ENCODE measurements at places on chromosomes 6 and 20. TPM values are rescaled to one million over a fixed set of nuclear protein-coding genes. Genes with fewer than 3 reads are reported as not detected.

FERMT1 gene
- 0.75 TPM for total RNA-seq

HUS1B gene
- total RNA-seq: not detected

LTB gene
- total RNA-seq: not detected

LGSN gene
- not detected for total RNA-seq

SPO11 gene
- total RNA-seq: not detected

PSORS1C2 gene
- 5.2 TPM for total RNA-seq

TMC2 gene
- total RNA-seq: not detected

OPRM1 gene
- total RNA-seq: not detected

C6orf163 gene
- total RNA-seq: not detected

- no peak for DNase-seq
Observed at GRCh38 chr6:6505111-6505510, 83.4 kb upstream of the LY86 start.

DNA sequence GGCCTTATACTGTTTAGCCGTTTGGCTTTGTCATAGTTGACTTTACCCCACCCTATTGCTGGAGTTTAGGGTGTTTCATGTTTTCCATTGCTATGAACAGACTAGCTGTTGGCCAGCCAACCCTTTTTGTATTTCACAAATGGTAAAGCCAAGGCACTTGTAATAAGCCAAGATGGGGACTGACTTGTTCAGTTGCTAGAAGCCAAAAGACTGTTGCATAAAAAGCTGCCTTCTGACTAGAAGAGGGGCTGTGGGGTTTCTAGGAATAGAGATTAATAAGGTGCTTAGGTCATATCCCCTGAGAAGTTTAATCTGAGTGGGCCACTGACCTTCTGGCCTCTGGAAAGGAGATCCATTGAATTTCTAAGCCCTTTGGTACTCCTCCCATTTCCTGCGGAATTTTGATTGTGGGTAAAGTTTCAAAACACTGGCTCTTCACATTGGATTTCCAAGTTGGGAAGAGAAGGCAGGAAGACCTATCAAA, 211.1 kb downstream of the PLCB4 start:
- no peak for DNase-seq

DNA sequence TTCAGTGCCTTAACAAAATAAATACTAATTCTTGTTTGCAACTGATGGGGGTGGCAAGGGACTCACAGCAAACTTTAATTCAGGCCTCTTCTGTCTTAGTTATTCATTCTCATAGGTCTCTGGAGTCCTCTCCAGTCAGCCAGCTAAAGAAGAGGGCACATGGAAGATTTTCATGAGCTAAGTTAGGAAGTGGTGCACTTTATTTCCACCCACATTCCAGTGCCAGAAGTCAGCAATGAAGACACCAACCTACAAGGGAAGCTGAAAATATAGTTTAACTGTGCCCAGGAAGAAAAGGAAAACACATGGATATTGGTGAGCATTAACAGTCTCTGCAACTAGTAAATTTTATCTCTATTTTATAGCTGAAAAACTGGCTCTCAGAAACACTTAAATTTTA, 16.7 kb upstream of the IRAK1BP1 start:
- DNase-seq: no peak

GRCh38 chr6:105795913-105796517, 290.1 kb upstream of the PRDM1 start:
- DNase-seq: no peak

DNA sequence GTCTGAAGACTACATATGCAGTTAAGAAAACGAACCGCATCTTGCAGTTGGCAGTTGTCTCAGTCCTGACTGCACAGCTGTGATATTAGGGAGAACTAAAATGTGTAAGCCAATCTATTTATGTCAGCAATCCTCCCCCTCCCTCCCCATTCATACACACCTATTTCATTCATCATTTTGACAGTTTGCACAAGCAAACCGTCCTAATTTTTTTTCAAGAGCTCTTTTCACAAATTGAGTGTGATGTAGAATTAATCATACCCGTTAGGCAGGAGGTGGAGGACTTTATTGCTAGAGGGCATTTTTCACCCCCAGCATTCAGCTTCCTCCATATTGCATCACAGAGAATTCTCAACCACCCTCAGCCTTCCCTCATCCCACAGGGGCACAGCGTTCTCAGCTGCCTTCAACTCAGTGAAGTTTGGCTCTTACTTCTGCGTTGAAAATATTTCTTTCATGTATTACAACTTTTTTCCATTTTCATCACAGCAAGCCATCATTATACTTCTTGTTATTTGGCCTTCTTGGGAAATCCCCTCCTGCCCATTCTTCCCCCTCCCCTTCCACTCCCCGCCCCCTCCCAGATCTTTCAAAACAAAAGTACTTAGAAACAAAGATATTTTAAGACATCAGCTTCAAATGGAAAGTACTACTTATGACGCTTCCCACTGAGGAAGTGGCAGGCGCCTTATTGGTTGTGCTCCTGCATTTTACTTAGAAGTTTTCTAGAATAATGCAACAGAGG, 37.5 kb downstream of the NOX3 start:
- peak; percentile 76 for DNase-seq

DNA sequence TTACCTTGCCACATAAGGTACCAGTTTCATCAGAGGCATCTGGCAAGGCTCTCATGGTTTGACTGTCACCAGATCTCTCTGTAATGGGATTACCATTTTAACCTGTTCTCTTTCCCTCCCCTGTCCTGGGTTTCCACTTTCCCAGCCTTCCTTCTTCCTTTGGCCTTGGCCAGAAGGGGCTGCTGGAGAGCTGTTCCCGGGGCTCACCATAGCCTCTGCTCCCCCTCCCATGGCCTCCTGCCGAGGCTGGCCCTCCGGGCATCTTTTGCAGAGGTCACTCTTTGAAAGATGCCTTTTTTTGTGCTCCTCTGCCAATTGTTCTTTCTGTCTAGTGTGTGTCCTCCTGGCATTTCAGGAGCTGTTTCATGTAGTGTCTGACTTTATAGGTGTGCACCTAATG, 100.7 kb upstream of the SCP2D1 start:
- no peak for DNase-seq

GRCh38 chr20:59616306-59616705, 12.0 kb downstream of the PHACTR3 start:
- no peak for DNase-seq

DNA sequence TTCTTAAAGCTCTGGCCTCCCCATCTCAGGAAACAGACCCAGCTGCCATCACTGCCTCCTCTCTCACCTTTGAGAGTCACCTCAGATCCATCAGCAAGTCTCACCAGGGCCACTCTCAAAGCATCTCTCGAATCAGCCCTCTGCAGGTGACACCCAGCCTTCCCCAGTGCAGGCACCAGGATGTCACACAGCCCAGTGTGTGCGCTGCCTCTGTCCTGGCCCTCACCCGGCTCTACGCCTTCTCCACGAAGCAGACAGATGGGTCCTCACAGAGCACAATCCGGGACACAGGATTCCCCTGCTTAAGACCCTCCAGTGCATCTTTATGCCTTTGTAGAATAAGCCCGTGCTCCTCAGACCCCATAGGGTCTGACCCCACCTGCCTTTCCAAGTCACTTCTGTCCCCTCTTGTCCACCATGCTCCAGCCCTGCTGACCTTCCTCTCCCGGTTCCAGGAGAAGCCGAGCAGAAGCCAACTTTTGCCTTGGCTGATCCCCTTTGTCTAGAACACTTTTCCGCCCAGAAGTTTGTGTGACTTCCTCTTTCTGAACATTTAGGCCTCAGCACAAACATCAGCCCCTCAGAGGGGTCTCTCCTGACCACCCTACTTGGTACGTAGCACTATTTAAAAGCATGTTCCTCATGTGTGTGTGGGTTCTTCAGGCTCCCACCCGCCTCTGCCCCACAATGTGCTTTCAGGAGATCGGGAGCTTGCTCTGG, 60.2 kb downstream of the PSMG4 start:
- DNase-seq: no peak

DNA sequence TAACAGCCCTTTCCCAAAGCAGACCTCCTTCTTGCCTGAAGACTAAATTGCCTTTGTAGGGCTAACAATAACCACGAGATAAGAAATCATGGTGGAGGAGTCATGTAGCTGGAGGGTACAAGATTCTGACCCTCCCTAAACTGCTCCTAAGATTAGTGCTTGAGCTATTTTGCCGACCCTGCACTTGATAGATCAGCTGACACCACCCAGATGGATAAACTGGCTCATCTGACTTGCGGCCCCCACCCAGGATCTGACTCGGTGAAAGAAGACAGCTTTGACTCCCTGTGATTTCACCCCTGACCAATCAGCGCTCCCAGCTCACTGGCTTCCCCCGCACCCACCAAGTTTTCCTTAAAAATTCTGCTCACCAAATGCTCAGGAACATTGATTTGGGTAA, 57.6 kb upstream of the UNC93A start:
- no peak for DNase-seq

- no peak for DNase-seq
Observed at GRCh38 chr6:16836144-16836981, 75.1 kb upstream of the ATXN1 start.

- DNase-seq: no peak
Observed at GRCh38 chr20:341682-342081, 5.2 kb upstream of the NRSN2 start.

- no peak for DNase-seq
Observed at GRCh38 chr20:45867136-45867818, 9.9 kb downstream of the ZSWIM3 start.

DNA sequence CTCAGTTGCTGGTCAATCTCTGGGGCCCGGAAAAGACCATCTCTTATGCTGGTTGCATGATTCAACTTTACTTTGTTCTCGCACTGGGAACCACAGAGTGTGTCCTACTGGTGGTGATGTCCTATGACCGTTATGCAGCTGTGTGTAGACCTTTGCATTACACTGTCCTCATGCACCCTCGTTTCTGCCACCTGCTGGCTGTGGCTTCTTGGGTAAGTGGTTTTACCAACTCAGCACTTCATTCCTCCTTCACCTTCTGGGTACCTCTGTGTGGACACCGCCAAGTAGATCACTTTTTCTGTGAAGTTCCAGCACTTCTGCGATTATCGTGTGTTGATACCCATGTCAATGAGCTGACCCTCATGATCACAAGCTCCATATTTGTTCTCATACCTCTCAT, 4.3 kb downstream of the OR2J3 start:
- DNase-seq: no peak

DNA sequence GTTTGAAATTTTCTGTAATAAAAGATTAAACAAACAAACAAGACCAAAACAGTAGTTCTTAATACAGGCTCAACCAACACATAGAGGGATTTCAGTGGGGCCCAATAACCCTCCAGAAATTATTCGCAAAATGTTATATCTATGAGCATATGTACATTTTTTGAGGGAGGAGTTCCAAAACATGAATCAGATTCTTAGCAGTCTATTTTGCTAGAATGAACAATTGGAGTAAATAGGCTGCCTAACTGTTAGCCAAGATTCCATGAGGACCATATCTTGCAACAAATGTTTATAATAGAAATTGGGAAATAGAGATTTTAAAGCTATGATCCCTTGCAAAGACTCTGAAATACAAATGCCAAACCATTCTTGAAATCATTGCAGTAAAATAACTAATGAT, 186.3 kb downstream of the AKAP7 start:
- DNase-seq: no peak

GRCh38 chr6:105318660-105319059, 84.2 kb downstream of the PREP start:
- DNase-seq: no peak

GRCh38 chr6:107965746-107966145, 7.7 kb upstream of the SEC63 start:
- DNase-seq: no peak

DNA sequence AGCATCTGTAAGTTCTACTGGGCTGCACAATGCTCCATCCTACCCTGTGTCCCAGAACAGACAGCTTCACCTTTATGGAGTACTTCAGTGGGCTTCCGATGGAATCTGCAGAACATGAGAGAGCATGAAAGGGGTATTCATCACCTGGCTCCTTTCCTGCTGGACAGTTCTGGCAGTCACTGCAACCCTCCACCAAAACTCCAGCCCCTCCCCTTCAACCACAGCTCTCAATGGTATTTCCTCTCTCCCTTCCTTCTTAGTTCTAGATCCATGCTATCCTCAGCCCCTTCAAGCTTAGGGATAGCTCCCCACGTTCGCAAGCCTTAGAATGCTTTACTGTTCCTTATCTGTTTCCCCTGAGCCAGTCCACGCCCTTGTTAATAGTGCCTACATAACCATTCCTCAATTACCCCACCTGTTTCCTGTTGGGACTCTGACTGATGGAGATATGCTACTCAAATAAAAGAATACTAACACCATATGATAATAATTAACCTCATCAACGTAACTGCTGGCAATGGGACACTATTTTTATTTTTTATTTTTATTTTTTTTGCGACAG, 26.8 kb downstream of the TRAM2 start:
- DNase-seq: no peak

DNA sequence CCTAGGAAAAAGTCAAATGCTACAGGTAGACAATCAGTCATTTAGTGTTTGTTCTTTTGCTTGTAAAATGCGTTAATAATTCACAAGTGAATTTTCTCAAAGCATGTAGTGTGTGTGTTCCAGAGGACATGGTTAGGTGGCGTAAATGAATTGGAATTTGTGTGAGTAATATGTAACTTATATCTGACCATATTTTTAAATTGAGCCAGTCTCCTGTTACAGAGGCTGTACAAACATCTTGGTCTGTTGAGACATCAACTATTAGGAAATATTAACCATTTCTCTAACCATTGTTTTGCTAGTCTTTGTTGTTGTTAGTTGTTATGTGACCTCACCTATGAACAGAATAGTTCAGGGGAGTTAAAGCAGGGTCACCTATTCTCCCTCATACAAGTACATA, 22.7 kb downstream of the MCM8 start:
- DNase-seq: no peak

GRCh38 chr6:15349379-15349778, 103.5 kb downstream of the JARID2 start:
- no peak for DNase-seq

GRCh38 chr6:14083751-14084150, 33.8 kb upstream of the CD83 start:
- DNase-seq: no peak

- DNase-seq: no peak
Observed at GRCh38 chr6:118356054-118356453, 192.0 kb upstream of the PLN start.

GRCh38 chr20:23639490-23639958, 1.8 kb upstream of the CST3 start:
- DNase-seq: no peak

GRCh38 chr6:6655805-6656251, 67.3 kb downstream of the LY86 start:
- no peak for DNase-seq

GRCh38 chr20:37726971-37727956, 33.4 kb downstream of the CTNNBL1 start:
- DNase-seq: no peak

DNA sequence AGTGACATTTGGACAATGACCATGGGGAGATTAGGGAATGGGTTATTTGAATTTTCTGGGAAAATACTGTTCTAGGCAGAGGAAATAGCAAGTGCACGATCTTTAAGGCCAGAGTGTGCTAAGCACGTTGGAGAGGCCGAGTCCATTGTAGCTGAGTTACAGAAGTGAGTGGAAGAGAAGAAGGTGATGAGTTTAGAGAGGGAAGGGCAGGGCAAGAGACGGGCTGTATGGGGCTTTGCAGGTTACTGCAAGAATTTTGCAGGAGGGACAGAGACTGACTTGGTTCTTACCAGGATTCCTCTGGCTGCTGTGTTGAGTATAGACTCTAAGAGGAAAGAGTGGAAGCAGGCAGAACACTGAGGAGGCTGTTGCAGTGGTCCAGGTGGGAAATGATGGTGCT, 1.1 kb upstream of the NCOA3 start:
- no peak for DNase-seq

- no peak for DNase-seq
Observed at GRCh38 chr20:46272389-46273047, 35.8 kb downstream of the CDH22 start.
